Suprapubic skin (tissue), 4 donors: ENCODE measurements at places on chromosomes 7 and 10.

DNA sequence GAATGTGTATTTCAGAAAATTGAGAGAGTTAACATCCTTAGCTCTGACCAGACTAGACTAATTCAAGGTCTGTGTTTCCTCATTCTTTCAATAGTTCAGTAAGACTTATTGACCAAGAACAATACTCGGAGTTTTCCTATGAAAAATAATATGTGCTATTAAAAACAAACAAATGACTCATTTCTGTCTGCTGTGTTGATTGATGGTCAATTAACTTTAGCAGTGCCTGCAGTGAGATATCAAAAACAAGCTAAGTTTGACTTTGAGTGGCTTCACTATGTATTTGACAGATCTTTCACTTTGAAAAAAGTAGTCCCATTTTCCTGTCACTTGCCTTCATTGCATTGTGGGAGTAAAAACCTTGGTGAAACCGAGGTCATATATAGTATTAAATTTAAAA, 91.0 kb downstream of the GNAT3 start:
- no peak for DNase-seq

- DNase-seq: no peak
These were observed 375.6 kb downstream of the SFMBT2 start for GRCh38 chr10:7035126-7035761.

GRCh38 chr10:131537281-131537680, 225.8 kb upstream of the TCERG1L start:
- no peak for DNase-seq

GRCh38 chr10:28160866-28161405, 141.9 kb downstream of the MPP7 start:
- no peak for DNase-seq

GRCh38 chr7:43164757-43165156, 52.3 kb downstream of the HECW1 start:
- DNase-seq: no peak

DNA sequence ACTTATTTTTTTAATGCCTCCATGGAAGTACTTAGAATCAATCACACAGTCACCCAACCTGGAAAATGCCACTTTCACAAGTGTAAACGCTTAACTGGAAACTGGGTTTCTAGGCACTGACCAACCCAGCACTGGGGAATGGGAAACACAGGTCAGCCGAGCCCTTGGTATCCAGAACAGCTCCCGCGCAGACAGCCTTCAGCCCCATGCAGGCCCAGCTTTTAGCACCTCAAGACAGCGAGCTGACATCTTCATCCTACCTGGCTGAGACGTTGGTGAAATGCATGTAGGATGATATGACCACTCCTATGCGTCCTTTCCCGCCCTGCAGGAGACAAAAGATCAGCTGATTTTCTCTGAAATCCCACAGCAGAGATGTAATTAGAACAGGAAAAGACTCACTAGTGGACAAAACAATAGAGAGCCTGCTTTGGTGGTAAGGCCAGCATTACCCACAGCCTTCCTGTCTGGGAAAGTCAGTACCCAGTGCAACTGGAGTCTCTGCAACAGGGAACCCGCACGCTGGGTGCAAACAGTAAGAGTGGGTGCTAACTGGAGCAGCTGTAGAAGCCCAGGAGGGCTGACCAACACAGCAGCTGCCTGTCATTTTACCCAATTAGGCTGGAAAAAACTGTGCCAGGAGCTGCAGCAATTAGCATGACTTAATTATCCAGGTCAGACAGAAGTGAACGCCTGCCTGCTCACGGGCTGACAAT, 153.7 kb downstream of the TNS3 start:
- DNase-seq: no peak

DNA sequence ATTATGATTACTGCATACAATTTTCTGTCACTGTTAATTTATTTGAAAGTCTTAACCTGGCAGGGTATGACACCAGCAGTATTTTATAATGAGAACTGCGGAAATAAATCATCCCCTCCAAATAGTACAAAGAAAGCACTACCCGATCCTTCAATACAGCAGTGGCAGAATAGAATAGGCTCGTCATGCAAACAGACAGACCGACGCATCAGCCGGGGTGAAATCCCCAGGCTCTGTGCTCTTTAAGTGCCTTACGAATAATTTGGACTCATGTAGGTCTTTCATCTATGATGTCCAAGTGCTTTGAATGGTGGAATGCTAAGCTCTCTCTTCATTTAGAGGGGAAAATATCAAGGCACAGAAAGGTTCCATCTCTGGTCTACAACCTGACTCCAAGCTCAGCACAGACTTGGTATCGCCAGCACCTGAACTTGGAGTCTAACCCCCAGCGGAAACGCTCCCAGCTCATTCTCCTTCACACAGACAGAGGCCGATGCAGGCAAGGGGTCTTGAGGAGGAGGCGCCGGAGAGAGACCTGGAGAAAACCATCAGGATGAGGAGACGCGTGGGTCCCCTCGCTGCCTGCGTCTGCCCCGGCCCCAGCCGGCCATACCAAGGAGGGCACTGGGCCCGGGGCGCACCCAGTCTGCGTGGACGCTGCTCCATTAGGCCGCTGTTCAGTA, 568.1 kb upstream of the MKI67 start:
- DNase-seq: no peak

GRCh38 chr10:78371136-78371535, 337.5 kb downstream of the RPS24 start:
- DNase-seq: no peak

- DNase-seq: no peak
These were observed 52.1 kb upstream of the LMTK2 start for GRCh38 chr7:98054585-98054984.

DNA sequence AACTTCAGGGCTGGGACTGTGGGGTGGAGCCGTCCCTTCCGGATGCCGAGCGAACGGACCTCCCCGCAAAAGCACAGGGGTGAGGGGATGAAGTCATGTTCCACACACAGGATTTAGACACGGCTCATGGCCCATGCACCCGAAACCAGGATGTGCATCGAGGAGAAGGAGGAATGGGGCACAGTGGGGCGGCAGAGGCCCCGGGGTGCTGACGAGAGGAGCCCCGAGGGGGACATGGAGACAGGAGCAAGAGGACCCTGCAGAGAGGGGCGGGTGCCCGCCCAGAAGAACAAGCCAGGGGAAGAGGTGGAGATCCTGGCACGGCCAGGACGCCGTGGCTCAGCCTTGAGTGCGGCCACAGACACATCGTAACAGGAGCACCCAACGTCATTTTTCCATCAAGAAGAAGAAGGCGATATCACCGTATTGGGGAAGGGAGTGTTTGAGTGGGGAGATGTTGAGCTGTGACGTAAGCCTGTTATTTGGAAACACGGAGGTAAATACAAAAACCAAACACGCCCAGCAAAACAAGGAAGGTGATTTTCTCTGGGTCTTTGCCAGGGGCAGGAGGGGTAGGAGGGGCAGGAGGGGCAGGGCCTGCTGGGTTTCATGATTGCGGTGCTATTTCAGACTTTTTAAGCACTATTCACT, 25.3 kb upstream of the FOXL3 start:
- no peak for DNase-seq

GRCh38 chr7:106729720-106730385, 68.9 kb upstream of the CCDC71L start:
- DNase-seq: no peak

DNA sequence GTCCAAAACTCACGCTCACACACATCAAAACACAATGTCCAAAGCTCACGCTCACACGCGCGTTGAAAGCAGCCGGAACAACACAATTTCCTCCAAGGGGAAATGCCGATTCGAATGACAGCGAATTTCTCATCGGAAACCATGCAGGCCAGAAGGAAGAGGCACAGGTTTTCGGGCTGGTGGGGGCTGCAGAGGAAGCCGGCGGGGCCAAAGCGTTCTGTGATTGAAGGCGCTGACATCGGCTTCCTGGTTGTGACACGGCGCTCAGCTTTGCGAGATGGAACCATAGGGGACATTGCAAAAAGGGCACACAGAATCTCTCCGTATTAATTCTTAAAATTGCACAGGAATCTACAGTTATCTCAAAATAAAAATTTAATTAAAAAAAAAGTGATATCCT, 61.3 kb downstream of the FOXL3 start:
- no peak for DNase-seq

GRCh38 chr7:47594406-47594805, 12.5 kb upstream of the TNS3 start:
- DNase-seq: no peak

DNA sequence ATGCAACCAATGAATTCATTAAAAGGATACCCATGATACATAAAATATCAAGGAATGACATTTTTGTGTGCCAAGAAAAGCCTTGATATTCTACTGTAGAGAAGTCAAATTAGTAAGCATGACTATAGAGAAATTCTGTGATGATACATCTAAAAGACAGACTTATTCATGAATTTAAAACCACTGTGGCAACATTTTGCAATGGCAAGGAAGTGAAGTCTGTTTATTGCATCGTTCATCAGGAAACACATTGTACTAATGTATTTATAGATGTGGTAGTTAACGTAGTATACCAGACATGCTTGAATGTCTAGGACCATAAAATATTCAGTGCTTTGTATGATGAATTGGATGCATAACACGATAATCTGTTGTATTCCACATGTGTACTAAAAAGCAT, 9.3 kb upstream of the CLEC5A start:
- DNase-seq: no peak

GRCh38 chr7:149422162-149422913, 38.5 kb downstream of the ZNF777 start:
- DNase-seq: no peak

DNA sequence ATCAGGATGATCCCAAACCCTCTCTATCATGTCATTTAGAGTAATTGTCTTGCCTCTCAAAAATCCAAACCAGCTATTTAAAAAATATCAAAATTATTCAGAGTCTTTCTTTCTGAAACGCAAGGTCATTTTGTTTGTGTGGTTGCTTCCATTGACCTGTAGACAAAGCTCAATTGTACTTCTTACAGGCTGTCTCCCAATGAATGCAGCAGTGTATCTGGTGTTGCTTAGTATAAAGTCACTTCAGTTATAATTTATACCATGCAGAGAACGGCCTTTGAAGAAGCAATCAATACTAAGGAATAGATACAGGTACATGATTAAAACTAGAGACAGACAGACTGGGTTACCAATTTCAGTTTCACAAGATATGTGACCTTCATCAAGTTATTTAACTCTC, 80.9 kb downstream of the DOCK4 start:
- no peak for DNase-seq

- DNase-seq: no peak
These were observed 220.8 kb upstream of the CELF2 start for GRCh38 chr10:10796774-10797415.

DNA sequence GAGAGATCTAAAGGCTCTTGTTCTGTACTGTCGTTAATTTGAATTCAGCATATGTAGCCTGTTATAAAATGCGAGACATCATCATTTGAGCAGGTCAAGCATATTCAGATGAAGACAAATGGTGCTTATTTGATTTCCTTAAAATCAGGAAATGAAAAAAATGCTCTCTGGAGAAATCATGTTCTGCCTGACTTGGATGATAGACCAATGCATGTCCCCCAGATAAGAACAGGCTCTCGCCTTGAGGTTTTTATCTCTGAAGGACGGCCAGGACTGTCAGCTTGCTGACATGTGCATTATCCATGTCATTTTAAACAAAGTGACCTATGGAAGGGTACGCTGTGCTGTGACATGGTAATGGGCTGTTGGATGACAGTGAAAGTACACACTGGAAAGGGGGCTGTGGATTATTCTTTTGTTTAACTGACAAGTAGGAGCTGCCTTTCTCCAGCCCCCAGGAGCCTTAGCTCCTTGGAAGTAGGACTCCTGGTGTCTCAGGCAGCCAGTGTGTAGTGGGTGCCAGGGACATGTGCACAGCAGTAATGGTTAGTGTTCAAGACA, 695.1 kb upstream of the GALNT17 start:
- DNase-seq: no peak

- no peak for DNase-seq
These were observed 3.3 kb upstream of the CAMK2G start for GRCh38 chr10:73877533-73878160.
